B cell (primary cell): ENCODE measurements at places on chromosomes 16 and 17. TPM values are rescaled to one million over a fixed set of nuclear protein-coding genes. Genes with fewer than 3 reads are reported as not detected.

DNA sequence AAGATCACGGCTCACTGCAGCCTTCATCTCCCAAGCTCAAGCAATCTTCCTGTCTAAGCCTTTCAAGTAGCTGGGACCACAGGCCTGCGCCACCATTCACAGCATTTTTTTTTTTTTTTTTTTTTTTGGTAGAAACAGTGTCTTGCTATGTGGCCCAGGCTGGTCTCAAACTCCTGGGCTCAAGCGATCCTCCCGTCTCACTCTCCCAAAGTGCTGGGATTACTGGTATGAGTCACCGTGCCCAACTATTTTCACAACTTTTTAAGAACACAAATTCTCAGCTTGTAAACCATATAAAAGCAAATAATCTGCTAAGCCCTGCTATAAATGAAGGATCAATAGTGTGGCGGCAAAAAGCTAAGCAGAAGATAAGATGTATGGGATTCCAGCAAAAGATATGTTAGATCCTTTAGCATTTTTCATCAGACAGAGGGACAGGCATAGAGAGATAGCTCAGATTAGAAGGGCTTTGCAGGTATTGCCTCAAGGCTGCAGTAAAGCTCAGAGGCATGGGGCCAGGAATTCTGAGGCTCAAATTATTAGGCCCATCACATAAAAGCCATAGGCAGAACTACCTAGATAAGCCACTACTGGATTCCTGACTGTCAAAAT, 55.1 kb downstream of the EMP2 start:
- no peak for DNase-seq

GRCh38 chr17:47663912-47664623, 14.3 kb downstream of the KPNB1 start:
- peak; percentile 82 for DNase-seq

DNA sequence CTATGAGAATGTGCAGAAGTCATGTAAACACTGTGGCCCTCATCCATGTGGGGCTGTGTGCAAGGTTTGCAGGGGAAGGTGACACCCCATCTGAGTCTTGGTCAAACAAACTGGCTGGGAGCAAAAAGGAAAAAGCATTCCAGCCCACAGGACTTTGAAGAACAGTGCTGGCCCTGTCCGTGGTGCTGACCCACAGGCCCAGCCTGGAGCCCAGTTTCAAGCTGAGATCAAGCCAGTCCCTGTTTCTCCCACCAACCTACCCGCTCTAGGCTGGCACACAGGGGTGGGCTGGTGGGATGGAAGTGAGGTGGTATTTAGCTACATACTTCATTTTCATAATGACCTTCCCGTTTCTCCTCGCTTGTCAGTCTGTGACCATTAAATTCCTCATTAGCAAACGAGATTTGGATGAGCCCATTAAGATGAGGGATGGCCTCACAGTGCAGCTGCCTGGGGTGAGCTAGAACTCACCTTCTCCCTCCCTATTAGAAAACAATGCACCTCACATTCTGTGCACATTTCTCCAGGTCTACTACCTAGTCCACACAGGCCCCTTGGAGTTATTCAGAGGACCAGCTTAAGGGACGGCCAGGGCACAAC, 12.6 kb upstream of the RPL38 start:
- DNase-seq: no peak

GRCh38 chr16:84000989-84001642, 33.1 kb downstream of the NECAB2 start:
- DNase-seq: no peak

GRCh38 chr17:62076864-62077788, 12.0 kb upstream of the MED13 start:
- no peak for DNase-seq

The FBXL16 gene
- total RNA-seq: 3.5 and 5.8 TPM in 2 replicates

The CMTM2 gene
- not detected in 2 replicates for total RNA-seq

The TP53TG3F gene
- total RNA-seq: not detected in 2 replicates
